Smooth muscle cell of the brain vasculature (primary cell): ENCODE measurements at places on chromosomes 3 and 15.

DNA sequence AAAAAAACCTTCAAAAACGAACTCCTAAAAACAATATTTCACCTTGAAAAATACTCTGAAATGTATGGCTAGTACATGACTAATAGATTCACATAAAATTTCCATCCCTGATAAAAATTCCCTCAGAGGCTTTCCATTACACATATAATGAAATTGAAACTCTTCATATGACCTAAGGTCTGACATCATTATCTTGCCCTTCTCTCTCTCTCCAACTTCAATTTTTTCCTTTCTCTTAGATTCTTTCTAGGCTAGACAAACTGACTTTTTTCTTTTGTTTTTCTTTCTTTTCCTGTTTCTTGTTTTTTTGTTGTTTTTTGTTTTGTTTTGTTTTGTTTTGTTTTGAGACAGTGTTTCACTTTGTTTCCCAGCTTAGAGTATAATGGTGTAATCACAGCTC is 1220.5 kb downstream of the ROBO2 start:
- DNase-seq: no peak

GRCh38 chr15:43204016-43204901 is 16.6 kb downstream of the EPB42 start:
- DNase-seq: peak; percentile 13

GRCh38 chr3:15368561-15369135 is 36.3 kb upstream of the SH3BP5 start:
- no peak for DNase-seq

GRCh38 chr3:13884851-13885703 is 5.2 kb upstream of the WNT7A start:
- DNase-seq: no peak

- DNase-seq: no peak
Measured at GRCh38 chr15:85555875-85556617, 175.6 kb downstream of the AKAP13 start.

- no peak for DNase-seq
Measured at GRCh38 chr3:51391566-51392354, 675 bp downstream of the RBM15B start.

- DNase-seq: no peak
Measured at GRCh38 chr3:43259626-43260025, 26.7 kb upstream of the SNRK start.

DNA sequence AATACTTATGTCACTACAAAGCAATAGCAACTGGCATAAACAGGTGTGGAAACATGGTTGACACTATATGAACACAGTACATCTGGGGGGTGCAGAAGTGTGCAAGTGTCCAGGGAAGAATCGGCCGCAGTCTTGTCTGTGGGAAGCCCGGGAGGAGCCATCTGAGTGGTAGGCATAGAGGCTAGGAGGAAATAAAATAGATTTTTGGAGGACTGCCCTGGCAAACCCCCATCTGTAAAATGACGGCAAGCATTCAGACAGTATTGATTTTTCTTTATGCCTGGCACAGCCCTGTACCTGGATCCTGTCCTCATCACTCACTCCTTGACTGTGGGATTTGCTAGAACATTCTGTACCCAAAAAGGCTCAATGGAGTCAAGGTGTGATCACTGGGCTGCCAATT is 31.3 kb downstream of the THSD4 start:
- no peak for DNase-seq

DNA sequence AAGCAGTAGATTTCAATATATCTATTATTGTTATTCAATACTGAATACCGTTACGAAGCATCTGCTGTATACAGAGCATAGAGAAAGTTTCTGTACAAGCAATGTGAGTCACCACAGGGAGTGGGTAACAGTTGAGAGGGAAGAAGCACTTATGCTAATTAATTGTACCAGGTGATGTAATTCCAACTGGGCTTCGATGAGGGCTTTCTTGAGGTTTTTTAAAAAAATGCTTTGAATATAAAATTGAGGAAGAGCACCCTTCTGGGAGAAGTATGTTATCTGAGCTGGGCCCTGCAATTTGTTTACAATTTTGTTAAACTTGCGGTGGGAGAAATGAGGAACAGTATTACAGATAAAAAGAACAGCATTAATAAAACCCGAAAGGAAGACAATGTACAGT is 197.9 kb downstream of the TPRG1 start:
- DNase-seq: no peak
